Stimulated activated CD4-positive, alpha-beta T cell treated with anti-CD3 and anti-CD28 coated beads, Interleukin-15, amount 100 ng/mL, for 1 hour (primary cell): ENCODE measurements at places on chromosomes 16 and 17.

- no peak for DNase-seq
These were observed 608.6 kb upstream of the GOT2 start for GRCh38 chr16:59342669-59343068.

DNA sequence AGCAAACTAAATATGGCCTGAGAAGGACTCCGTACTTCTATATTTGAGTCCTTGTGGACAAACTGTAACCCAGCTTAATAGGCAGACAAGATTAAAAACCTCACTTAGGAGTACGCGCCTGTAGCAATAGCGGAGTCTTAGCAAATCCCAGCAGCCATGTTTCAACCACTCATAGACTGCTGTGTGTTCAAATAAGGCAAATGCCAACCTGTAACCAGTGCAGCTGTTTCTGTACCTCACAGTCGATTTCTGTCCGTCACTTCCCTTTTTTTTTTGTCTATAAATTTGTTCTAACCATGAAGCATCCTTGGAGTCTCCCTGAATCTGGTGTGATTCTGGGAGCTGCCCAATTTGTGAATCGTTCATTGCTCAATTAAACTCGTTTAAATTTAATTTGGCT, 30.2 kb downstream of the TANC2 start:
- DNase-seq = no peak

- no peak for DNase-seq
These were observed 52.1 kb upstream of the TNRC6A start for GRCh38 chr16:24677388-24677787.

DNA sequence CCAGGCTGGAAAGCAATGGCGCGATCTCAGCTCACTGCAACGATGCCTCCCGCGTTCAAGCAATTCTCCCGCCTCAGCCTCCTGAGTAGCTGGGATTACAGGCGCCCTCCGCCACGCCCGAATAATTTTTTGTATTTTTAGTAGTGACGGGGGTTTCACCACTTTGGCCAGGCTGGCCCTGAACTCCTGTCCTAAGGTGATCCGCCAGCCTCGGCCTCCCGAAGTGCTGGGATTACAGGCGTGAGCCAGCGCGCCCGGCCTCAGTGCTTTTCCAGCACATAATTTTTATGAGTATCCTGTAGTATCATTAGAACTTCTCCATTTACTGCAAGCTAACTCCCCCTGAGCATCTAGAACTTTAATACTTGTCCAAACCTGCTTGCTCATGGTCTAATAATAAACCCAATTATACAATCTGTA, 1.8 kb downstream of the UBE2G1 start:
- DNase-seq = no peak
